Brain microvascular endothelial cell (primary cell): ENCODE measurements at places on chromosomes 1 and 21.

GRCh38 chr1:26666855-26667254 is 29.0 kb upstream of the ARID1A start:
- DNase-seq: no peak

DNA sequence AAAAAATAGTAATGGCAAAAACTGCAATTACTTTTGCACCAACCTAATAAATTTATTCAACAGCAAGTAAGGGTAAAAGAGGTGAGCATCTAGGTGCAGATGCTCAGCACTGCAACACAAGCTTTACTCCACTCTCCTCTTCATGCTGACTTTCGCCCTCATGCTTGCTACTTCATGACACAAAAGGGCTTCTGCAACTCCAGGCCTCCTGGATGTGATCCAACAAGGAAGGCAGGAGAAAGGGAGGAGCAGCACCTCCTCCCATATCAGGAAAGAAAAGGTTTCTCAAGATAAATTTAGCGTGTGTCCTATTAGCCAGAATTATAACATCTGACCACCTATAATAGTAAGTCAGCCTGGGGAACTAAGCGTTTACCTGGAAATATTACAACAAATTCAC is 11.6 kb downstream of the SYF2 start:
- no peak for DNase-seq

DNA sequence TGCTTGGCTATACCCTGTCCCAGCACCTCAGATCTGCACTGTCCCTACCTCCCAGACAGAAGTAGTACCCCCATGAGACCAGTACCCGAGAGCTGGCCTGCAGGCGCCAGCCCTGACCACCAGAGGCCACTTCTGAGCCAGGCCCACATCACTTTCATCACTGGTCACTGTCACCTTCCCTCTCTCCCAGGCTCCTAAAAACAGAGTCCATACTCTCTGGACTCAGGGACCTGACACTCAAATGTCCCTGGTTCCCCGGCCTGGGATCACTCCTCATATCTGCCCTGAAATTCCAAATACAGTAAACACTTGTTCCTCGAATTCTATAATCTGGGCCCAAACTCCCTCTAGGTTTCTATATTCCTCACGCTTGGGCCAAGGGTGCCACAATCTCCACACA is 18.7 kb downstream of the TMEM53 start:
- DNase-seq: no peak

- peak; percentile 21 for DNase-seq
Observed at GRCh38 chr1:199122532-199123311, 483.9 kb downstream of the PTPRC start.

GRCh38 chr1:12502336-12503109 is 115.5 kb downstream of the DHRS3 start:
- no peak for DNase-seq

GRCh38 chr1:212507369-212507768 is 74.6 kb downstream of the NENF start:
- no peak for DNase-seq

DNA sequence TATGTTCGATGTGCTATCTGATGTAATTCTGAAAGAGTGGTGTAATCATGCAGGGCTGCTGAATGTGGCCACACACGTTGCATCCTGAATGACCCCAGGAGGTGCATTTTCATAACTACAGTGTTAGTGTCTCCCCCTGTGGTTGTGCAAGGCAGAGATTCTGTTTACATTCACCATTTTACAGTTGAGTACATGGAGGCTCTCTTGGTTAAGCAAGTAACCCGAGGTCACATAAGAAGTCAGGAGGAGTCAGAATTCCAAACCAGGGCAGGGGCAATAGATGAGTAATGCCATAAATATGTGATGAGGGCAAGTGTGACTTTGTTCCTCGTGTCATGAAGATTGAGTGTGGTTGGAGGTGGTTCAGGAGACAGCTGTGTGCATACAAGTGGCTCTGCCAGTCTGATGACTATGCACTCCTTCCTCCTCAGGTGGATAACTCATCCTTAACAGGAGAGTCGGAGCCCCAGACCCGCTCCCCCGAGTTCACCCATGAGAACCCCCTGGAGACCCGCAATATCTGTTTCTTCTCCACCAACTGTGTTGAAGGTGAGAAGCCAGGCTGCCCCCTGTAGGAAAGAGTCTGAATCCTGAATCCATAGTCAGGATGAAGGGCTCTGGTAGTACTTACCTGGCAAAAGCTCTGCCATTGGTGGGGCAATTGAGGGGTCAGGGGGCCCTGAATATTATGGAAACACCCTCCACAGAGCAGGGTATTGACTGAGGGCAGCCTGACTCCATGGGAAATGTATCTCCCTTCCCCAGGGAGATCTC is 9.3 kb downstream of the ATP1A2 start:
- DNase-seq: peak; percentile 22

- no peak for DNase-seq
Observed at GRCh38 chr1:151715726-151716404, 738 bp downstream of the CELF3 start.

DNA sequence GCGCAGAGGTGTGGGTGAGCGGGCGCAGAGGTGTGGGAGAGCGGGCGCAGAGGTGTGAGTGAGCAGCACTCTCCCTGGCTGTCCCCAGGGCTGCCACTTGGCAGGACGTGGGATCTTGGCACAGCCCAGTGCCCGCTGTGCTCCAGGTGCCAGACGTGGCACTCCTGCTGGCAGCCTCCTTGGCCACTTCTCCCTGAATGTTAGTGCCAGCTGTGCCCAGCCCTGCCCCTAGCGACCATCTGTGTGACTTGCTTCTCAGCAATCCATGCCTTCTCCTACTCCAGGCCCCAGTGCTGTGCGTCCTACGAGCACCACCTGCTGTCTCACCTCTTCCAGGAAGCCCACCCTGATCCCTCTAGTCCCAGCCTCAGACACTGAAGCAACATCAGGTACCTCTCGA is 30.5 kb downstream of the KRTAP10-1 start:
- DNase-seq: no peak

GRCh38 chr1:53871221-53871620 is 18.4 kb downstream of the YIPF1 start:
- DNase-seq: no peak

DNA sequence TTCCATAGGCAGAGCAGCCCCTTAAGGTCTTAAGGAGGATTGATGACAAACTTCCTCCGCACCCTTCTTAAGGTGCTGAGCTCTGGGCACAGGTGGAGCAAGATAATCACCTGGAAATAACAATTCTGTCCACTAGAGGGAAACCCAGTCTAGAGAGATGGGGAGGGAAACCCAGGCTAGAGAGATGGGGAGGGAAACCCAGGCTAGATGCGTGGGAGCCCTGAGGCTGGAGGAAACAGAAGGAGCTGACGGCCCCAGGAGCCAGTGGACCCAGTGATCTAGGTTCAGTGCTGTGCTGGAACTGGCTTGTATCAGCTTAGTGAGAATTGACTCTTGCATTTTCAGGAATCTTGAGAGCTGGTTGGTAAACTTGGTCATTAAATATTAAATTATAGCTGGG is 17.8 kb upstream of the MYCL start:
- peak; percentile 42 for DNase-seq

DNA sequence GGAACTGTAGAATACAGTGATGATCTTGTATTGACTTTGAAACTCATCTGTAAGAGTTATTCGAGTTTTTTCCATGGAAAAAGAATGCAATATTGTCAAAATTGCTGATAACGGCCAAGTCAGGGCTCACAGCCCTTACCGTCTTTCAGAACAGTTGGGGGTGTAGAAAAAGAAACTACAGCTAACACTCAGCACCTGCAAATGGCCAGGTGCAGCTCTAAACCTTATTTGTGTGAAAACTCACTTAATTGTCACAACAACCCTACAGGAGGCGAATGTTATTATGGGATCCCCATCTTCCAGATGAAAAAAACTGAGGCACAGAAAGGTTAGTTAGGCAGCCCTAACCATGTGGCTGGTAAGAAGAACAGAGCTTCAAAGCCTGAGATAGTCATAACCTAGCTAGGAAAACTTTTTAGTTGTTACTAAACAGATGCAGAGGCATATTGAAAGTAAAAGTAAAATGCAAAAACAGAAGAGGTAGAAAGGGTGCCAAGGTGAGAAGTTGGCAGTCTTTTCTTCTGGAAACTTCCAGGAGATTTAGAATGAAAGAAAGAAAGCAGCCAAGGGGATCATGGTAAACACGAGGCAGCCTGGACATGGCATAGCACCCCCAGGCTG is 76.4 kb downstream of the DSCAM start:
- no peak for DNase-seq

DNA sequence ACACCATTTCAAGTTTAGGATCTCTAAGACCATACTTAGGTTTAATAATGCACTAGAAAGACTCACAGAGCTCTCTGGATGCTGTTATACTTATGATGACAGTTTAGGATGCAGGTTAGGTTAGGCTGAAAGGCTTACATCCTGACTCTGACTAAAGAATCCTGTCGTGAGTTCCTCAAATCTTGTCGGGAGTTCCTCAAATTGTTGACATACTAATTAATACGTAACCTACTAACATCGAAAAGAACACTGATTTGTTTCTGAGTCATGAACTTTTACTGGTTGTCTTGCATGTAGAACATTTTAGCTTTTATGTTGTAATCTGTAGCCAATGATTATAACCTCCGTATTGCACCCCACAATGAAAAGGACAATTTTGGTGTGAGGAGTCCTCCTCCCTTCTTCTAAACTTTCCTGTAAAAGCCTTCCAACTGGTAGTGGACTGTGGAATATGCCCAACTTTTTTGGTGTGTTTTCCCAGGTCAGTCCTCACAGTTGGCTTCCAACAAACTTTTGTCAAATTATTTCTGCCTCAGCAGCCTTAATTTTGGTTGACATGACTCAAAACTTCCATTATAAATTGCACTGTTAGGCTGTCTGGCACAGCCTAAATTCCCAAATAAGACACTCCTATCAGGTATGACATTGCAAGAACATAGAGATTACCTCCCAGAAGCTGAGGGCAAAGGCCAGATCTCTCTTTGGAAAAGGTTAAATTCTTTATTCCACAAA is 107.9 kb upstream of the PALMD start:
- DNase-seq: no peak

GRCh38 chr1:161427733-161428516 is 60.2 kb upstream of the CFAP126 start:
- DNase-seq: peak; percentile 59

GRCh38 chr1:223444411-223444810 is 51.2 kb downstream of the CCDC185 start:
- no peak for DNase-seq

DNA sequence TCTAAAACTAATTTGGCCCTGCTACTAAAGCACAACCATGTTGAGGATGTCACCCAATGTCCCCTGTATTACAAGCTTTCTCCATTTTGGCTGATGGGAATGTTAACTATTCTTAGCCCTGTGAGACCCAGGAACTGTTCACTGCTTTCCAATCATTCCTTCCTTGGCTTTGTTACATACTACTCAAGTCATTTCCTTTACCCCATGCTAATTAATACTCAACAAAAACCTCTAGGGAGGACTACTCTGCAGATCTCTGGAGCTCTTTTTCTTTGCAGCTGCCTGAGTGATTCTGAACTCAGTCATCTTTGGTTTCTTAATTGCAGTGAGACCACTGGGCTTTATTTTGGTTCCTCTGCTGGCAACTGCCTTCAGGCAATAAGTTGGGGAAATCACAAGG is 23.3 kb upstream of the RPE65 start:
- no peak for DNase-seq

DNA sequence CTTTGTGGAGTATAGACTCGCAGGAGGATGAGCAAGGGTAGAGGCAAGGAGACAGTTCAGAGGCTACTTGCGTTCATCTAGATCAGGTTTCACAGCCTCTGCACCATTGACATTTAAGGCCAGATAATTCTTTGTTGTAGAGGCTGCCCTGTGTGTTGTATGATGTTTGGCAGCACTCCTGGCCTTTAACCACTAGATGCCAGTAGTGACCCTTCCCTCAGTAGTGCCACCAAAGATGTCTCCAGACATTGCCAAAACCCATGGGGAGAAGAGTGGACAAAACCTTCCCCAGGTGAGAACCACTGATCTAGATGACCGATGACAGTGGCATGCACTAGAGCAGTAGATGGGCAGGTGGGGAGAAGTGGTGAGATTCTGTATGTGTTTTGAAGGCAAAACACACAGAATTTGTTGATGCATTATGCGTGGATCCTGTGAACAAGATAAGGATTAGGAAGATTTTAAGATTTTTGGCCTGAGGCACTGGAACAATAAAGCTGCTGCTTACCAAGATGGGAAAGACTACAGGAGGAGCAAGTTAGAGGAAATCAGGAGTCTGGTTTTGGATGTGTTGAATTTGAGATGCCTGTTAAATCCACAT is 9.9 kb upstream of the COG2 start:
- peak; percentile 26 for DNase-seq
